ENCODE measurements at places on chromosomes 5 and 9. TPM values are rescaled to one million over a fixed set of nuclear protein-coding genes. Genes with fewer than 3 reads are reported as not detected.

Gene CORO2A
- polyA plus RNA-seq = 57.6 TPM

DNA sequence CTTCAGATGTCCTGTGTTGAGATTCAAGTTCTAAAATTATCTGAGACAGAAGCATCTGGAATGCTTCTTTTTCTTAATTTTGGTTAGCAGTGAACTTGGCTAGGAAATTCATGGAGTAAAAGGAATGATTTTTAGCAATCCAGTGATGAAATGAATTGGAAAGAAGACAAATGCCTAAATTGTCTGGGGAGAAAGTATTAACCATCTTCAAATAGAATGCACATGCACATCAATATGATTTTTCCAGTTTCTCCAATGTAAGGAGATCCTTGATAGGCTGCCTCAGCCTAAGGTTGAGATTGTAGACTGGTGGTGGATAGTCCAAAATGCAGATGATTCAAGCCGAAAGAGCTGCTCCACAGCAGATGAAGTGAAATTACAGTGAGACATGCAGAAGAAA, 106.7 kb downstream of the PCSK5 start:
- no peak for DNase-seq

Gene OTULINL
- polyA plus RNA-seq = 15.8 TPM

Gene IGIP
- 9.4 TPM for polyA plus RNA-seq

Gene ASTN2
- 11.4 TPM for polyA plus RNA-seq

DNA sequence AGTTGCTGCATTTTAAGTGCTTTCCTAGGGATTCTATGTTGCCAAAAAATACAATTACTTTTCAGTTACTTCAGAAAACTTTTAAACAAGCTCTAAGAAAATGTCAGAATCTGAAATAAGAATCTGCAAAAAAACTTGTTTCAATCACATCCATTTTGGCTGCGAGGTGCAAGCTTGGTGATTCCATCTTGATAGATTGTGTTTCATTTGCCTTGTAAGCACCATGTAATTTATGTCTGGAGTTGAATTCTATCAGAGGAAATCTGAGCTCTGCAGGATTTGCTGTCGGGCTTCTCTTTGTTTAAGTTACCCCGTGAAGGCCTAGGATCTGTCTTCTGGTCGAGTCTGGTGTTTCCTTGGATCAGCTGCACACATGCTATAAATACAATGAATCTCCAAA, 40.4 kb upstream of the MAN2A1 start:
- no peak for DNase-seq

DNA sequence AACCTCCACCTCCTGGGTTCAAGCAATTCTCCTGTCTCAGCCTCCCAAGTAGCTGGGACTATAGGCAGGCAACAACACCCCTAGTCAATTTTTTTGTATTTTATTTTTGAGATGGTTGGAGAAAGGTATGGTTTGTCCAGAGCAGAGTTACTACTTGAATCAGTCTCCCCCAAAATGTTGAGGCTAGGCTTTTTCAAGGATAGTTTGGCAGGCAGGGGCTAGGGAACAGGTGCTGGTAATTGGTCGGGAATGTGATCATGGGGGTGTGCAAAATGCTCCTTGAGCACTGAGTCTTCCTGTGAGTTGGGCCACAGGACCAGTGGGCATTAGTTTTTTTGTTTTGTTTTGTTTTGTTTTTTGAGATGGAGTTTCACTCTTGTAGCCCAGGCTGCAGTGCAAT, 28.3 kb upstream of the PRRC2B start:
- DNase-seq = no peak

- DNase-seq = no peak
Measured at GRCh38 chr5:77231471-77232138, 21.1 kb downstream of the PDE8B start.

GRCh38 chr9:130385257-130385656, 59.5 kb upstream of the ASS1 start:
- DNase-seq = no peak

- DNase-seq = no peak
Measured at GRCh38 chr5:133957591-133957990, 10.8 kb downstream of the C5orf15 start.

- no peak for DNase-seq
Measured at GRCh38 chr5:132692632-132692967, 18.8 kb downstream of the IL4 start.

DNA sequence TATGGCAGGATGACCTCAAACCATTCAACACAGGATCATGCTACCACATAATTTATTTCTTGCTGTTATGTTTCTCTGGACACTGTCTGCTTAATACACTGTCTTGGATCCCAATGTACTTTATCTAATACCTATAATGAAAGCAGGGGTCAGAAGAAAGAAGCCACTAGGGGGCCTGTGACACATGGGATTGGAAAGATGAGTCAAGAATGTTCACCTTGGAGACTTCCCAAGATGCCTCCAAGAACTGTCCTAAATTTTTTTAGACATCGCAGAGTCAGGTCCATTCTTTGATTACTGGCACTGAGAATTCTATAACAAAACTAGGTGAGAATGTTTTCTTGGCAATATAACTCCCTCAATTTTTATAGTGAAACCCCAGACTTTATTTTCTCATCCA, 305.8 kb upstream of the SMARCA2 start:
- DNase-seq = no peak

GRCh38 chr9:6417186-6417585, 4.2 kb downstream of the UHRF2 start:
- no peak for DNase-seq

DNA sequence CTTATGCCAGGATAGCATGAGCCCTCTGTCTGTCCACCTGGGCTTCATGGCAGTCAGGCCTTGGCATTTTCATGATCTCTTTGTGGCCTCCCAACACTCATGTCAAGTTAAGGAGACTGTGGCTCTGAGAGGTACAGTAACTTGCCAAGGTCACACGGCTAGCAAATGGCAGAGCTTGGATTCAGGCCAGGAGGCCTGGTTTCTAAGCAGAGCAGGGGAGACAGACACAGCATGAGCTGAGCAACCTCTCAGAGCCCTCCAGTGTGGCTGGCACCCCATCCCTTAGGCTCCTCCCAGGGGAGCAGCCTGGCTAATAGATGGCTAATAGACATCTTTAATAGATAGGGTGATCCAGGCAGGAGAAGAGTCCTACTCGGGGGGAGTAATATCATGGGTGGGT, 4.1 kb downstream of the SYNPO start:
- no peak for DNase-seq

DNA sequence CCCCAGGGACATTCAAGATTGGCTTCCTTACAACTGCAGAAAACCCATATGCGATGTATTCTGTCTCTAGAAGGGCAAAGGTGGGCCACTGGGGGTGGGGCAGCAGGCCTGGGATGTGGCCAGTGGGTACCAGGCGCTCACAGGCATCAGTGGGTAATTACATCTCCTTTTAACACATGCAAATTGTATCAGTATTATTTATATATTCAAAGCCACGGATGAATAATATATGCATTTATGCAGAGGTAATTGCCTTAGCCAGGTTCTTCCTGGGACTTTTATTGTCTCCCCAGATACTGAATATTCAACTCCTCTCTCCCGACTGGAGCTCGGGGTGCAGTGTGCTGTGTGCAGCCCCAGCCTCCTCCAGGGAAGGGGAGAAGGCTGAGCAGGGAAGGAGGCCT, 109.4 kb upstream of the MVB12B start:
- DNase-seq = no peak

Gene COL23A1
- polyA plus RNA-seq = 8.9 TPM

DNA sequence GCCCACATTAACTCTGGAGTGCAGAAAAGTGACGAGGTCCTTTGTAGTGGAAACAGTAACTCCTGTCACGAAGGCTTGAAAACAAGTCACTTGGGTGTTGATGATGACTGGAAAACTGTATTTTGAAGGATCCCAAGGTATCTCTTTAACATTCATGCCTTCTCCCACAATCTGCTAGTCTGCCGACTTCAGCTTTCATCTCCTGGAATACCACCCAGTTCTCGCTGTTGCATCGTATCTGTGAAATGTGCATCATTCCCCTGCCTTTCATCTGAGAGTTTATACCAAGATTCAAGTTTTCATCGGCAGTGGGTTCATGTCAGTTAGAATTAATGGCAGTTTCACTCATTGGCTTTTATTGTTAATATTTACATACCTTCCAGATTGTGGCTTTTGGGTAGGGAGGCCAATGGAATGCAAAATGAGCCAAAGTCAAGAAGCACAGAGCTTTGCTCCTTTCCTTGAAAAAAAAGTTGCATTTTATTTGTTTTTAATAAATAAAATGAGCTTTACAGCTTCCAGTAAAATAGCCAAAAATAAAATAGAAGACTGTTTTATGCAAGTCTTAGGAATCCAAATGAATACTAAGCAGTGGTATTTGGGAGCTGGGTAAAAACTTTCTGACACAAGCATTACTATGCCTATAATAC, 575.2 kb upstream of the WWC1 start:
- DNase-seq = no peak

DNA sequence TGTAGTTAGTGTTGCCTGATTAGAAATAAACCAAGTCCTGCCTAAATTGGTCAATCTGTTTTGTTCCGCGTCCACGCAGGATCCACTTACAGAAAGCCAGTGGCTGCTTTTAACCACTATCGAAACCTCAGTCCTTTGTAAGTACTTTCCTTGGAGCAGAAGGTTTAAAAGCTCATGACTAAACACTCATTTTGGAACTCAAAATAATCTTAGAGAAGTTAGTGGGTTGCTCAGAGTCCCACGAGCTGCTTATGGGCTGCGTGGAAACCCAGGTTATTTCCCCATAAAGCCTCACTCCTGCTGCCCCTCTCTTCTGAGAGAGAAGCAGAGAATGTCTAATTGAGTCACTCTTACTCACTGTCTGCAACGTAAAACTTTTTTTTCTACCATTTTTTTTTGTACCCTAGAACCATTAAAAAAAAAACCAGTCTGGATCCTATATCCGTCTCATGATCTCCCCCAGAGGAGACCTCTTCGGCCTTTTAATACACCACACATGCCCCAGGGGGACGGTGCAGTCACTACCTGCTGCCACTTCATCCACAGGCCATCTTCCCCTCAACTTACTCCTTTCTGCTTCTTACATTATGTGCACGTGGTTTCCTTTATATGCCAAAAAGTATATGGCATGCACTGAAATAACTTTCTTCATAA, 7.6 kb downstream of the BASP1 start:
- no peak for DNase-seq

DNA sequence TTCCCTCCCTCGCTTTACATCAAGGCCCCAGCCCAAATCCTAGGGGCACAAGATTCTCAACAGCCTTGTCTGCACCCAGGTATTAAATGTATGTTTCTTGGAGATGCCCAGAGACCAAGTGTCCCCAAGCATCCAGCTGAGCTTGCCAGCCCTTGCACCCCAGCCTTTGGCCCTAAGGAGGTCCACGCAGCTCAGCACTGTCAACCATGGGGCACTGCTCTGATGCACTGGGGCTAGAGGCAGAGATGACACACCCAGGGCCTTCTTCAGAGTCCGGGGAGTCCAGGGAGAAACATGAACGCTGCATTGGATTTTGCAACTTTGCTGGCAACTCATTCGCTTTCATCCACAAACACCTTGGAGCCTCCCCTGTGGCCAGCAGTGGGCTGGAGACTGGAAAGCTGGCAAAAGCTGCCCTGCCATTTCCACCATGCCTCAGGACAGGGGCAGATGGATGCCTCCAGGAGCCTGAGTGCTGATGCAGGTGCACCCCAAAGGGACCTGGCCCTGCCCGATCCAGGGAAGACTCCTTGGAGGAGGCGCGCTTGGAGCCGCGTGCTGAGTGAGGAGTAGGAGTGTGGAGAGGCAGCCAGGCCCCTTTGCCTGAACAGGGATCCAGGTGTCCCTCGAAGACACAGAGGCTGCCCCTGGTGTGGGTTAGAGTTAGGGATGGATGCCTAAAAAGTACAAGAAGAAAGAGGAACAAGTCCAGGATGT, 19.3 kb downstream of the PAEP start:
- DNase-seq = no peak

DNA sequence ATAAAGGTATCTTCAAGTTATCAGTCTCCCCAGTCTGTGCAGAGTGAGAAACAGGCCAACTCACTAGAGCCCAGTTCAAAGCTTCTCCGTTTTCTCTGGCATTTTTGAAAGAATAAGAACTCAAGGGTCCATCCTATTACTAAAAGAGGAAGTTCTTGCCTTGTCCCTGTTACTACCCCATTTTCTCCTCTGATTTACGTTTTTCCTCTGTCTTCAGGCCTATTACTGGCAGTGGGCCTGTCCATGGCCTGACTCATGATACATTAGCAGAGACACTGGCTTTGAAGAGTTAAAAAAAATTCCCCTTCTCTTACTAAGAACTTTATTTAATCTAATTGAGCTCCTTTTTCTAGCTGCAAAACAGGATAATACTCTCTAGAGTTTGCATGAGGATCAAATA, 624.0 kb upstream of the KLF4 start:
- no peak for DNase-seq

GRCh38 chr9:100485196-100485595, 12.2 kb downstream of the TMEFF1 start:
- no peak for DNase-seq

Gene NHP2
- 83.3 TPM for polyA plus RNA-seq

DNA sequence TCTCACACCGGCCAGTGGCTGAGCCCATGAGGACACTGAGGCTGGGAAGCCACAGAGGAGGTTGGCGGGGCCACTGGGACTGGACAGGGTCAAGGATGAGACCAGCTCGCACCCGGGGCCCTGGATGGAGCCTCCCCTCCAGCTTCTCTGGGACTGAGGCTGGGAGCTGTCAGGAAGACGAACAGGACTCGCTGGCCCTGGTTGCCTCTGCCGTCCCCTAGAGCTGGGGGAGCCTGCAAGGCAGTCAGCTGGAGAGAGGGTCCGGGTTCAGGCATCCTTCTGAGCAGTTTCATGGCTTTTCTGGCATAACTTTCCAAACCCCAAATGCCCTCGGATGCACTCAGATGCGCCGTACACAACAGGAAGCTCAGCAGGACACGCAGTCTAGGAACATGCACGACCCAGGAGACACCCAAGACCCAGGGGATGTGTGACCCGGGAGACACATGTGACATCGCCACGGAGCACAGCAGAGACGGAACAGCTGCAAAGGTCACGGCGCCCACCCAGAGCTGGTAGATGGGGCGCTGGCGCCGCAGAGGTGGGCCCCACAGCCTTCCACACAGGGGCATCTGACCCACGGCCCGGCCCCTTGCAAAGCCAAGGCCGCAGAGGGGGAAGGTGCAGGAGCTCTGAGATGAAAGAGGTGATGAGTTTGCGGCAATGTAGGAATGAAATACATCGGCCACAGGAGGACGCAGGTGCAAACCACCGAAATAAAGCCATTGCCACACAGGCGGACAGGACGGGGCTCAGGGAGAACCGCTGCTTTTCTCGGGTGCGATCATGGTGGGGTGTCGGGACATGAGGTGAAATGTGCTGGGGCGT, 17.1 kb downstream of the TPPP start:
- DNase-seq = no peak

Gene MAMDC4
- 772 TPM for polyA plus RNA-seq

Gene SPATA31D1
- not detected for polyA plus RNA-seq

Gene MPDZ
- 51.0 TPM for polyA plus RNA-seq

- DNase-seq = no peak
Measured at GRCh38 chr9:117823576-117823975, 119.4 kb downstream of the TLR4 start.

GRCh38 chr5:27868292-27868691, 829.9 kb upstream of the CDH9 start:
- DNase-seq = no peak

Gene SPINK4
- polyA plus RNA-seq = 82.4 TPM

- no peak for DNase-seq
Measured at GRCh38 chr5:161397448-161397847, 149.1 kb downstream of the GABRB2 start.

GRCh38 chr5:37840053-37841034, 503 bp upstream of the GDNF start:
- DNase-seq = peak; percentile 49

Data from large intestine (tissue), 12 donors.